ENCODE measurements at places on chromosomes 4 and X.

- DNase-seq: no peak
These were observed 109.3 kb downstream of the ASB9 start for GRCh38 chrX:15160558-15161095.

DNA sequence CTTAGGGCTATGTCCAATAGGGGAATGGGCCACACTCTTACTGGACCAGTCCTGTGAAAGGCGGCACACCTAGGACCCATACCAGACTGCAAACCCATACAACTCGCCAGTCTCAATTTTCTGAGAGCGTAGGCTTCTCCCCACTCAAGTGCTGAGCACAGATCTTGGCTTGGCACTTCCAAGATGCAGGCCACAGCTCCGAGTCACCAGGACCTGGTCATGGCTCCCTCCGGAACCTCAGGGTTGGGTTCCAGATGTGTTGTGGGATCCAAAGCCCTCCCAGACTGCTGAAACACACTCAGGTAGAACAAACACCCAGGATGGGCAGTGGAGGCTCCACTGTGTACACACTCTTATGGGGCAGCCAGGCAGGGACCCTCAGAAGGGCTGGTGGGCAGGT lies 103.3 kb downstream of the TMEM144 start:
- DNase-seq: no peak

- DNase-seq: no peak
These were observed 632.4 kb upstream of the BOD1L1 start for GRCh38 chr4:14259936-14260335.

DNA sequence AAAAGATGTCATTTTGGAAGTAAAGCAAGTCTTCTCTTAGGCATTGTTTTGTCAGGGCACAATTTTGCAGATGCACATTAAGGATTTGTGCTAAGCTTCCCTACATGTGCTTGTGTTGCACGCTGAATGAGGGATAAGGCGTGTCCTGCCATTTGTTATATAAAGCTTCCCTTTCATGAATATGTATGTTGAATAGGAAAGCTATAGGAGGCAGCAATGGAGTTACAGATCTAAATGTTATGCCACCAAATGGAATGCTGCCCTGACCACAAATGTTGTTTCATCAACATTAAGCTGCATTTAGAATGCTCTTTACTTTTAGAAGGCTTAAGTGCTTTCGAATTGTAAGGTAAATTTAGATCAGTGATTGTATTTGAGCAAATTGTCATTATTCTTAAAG lies 20.9 kb downstream of the SGMS2 start:
- DNase-seq: no peak

DNA sequence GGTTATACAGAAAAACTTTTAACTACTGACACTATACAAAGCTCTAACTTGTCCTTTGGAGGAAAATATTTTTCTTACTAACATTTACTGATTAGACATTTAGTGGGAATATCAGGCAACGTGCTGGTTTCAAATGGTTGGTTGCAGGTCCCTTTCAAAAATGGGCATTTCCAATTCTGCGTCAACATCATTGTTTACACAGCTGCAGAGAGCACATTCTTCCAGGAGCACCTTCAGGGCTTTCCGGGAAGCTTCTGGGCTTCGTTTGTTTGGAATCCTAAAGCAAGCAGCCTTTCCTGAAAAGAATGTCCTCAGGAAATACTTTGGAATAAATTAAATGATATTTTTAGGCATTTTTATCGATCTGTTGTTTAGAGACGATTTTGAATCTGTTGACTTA lies 289.7 kb downstream of the TRIML1 start:
- DNase-seq: no peak

DNA sequence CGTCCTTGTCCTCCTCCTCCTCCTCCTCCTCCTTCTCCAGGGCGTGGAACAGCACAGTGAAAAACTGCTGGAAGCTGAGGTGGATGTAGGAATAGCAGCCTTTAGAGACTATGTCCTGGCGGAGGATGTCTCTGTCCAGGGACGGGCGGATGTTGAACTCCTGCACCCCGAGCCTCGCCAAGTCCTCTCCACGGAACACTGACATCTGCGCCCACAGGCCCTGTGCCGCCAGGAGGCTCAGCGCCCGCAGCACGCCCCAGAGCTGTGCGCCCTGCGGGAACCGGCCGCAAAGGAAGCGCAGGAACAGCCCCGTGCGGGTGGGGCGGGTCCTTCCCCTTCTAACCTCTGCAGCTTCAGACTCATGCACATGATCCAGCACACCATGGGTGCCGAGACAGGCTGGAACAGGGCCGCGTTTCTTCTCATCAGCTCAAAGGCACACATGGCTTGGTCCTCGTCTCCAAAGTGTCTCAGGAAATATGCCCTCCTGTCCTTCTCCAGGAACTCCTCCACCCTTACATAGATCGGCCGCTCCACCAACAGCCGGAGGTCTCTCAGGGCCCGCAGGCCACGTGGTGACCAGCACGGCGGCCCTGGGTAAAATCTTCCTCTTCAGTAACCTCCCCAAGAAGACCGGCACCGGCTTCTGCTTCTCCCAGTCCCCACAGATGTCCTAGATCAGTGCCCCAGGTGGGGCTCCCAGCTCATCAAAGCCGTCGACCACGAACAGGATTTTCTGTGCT lies 1.2 kb downstream of the NLRP2B start:
- DNase-seq: no peak

DNA sequence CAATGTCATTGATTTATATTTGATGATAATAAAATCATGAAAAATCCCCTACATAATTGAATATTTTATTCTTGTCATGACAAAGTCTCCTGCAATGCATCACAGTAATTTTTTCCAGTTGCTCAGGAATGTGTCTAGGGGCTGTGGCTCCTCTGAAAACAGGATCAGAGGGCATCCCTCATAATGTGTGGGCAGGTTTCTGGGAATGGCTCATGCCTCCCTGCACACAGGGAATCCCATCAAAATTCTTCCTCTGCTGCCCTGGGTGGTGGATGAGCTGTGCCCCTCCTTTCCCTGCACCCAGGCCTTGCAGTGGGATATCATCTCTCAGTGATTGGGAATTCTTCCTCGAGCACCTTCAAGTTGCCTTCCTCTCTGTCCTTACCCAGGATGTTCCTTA lies 20.4 kb upstream of the PUDP start:
- no peak for DNase-seq

DNA sequence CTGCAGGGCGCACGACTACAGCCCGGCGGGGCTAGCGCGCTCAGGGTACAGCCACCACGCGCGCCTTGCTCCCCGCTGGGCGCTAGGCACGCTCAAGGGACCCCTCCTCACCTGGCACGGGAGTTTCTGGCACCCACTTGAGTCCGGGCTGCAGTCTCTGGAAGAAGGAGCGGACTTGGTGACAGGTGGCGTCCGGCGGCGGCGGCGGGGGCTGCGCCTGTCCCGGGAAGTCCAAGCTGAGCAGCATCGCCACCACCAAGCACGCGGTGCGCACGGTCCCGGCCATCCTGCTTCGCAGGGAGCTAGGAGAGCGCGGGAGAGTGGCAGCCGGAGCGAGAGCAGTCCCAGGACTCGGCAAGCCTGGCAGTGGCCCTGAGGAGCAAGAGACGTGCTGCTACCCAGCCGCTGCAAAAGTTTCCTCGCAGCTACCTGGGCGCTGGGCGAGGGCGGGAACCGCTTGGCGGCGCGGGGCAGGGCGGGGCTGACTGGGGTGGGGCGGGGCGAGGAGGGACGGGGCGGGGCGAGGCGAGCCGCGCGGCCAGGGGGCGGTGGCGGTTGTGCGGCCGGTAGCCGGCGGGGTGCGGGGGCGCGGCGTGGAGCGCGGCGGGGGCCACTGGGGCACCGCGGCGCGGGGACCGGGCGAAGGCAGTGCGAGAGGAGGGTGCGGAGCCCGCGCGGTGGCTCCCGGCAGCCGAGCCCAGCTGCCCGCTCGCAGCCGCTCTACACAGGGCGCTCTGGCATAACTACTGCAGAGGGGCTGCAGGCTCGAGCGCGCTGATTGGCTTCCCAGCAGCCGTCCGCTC lies at the start of gene GPC3:
GPC3 (minus strand) TSS at position 431 of the 803 bp plus-strand sequence.
- peak; percentile 5 for DNase-seq

GRCh38 chr4:145440292-145441007 lies 41.2 kb upstream of the SMAD1 start:
- DNase-seq: no peak

DNA sequence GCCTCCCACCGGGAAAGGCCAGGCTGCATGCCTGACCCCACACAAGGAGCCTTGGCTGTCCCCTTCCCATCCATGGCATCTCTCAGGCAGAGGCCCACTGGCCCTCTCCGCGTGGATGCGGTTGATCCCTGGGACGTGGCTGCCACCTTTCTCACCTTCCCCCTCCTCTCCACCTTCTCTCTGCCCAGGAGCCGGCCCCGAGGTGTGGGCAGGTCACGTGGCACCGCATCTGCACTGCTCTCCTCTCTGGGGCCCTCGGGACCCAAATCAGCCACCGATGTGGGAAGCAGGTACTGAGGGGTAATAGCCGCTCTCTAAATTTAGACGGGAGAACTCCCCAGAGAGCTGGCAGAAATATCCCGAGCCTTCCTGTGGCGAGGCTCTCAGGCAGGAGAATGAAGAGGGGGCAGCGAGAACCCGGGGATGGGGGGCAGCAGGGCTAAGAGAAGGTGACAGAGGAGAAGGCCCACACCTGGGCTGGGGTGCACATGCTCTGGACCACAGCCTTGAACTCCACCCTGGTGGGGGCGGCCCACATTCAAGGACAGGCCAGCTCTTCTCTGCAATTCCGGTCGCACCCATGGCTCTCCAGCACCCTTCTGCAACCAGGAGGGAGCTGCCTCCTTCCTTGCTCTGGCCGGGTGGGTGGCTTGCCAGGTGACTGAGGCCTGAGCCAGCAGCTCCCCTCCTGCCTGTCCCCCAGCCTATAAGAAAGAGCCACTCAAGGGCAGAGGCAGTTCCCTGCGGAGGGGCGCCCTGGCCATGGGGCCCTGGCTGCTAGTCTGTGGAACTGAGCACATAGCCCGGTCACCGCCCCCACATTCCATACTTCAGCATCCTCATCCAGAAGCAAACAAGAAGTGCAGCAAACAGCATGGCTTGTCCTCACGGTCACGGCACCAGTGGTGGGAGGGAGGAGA lies 9.6 kb upstream of the DUSP9 start:
- no peak for DNase-seq

DNA sequence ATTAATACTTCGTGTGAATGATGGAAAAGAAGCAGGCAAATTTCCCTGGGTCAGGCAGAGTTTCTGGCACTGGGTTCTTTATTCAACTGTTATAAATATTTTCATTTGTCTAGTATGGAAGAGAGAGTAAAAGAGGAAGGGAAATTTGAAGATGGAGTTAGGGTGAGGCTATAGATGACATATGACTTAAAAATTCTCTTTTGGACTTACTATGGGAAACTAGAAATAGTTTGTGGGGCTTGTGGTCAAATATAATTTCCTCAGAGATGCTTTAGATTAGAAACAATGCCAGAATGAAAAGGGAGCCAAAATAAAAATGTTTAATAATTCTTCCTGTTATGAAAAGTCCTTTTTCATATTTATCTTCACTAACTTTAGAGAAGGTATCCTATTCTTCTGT lies 103.2 kb downstream of the GC start:
- DNase-seq: no peak

GRCh38 chrX:121254336-121254735 lies 206.9 kb downstream of the GLUD2 start:
- no peak for DNase-seq

DNA sequence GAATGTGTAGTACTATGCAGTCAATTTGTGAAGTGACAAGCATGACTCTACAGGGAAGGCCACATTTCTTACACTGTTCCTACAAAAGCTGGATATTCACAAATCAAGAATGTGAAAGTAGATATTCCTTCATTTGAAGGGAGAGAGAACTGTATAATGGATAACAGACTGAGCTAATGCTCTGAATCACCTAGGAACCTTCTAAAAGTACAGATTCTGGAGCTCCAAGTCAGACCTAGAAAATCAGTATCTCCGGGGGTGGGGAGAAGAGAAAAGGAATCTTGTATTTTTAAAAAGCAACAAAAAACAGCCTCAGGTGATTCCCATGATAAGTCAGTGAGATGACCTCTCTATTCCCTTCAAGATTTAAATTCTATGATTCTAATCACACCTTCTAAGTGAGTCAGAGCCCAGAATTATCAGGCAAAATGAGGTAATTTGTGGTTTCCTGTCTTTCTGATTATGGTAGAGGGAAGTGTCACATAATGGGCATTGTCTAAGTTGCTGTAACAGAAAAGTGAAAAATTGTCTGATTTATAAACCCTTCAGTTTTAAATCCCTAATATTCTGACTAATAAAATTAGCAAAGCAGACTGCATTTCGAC lies 80.9 kb downstream of the IL21 start:
- DNase-seq: no peak

GRCh38 chr4:17335371-17335770 lies 176.5 kb downstream of the QDPR start:
- DNase-seq: no peak

DNA sequence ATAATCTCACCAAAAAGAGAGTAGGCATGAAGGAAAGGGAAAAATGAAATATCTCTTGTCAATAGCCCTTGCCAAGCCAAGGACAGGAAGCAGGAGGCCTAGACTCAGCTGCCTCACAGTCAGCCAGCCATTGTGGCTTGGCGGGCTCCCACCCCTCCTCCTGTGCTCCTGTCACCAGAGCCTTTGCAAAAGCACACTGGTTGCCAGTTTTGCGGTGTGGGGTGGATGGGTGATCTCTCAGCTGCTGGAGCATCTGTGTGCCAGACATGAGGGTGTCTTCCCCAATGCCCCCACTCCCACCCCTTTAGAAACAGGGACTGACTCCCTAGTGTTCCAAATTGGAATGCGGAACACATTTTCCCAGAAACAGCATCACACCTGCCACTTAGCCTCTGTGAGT lies 26.1 kb downstream of the ARHGEF6 start:
- DNase-seq: no peak

GRCh38 chr4:127525608-127526007 lies 107.1 kb upstream of the INTU start:
- DNase-seq: no peak

DNA sequence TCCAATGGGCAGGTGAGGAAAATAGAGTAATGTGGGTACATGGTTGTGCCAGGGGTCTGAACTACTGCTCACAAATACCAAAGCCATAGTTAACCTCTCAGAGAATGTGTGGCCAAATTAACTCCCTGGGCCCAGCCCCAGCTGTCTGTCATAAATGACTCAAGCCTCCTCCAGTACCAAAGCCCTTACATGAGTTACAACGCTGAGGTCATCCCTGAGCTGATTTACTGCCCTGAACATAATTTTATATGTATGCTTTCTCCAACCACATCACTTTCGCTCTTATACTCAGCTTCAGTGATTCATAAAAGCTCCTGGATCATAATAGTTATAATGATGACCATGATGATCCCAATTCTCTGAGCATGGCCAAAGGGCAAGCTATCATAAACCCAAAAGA lies 283.9 kb downstream of the NKX6-1 start:
- DNase-seq: no peak

DNA sequence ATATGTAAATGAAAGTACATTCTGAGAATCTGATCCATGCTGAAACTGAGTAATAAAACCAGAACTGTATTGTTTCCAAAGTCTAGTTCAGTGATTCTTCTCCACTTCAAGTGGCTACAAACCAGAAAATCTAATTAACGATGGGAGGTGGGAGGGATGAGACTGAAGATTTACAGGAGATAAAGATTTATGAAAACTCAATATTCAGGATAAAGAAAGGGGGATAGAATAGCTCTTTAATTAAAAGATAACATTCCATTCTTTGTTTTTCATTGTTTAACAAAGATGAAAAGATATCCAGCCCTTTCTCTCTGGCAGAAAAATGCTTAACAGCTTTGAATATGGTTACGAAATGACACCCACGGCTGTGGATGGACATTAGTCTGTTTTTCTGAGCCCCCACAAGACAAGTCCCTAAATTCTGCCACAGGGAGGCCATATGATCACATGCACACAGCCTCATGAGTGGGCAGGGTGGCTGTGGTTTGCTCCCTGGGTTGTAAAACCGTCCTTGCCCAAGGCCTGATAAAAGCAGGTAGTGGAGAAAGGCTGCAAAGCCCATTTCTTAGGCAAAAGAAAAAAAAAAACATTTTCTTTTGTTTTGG lies 36.4 kb downstream of the TMEM150C start:
- DNase-seq: no peak

- DNase-seq: no peak
These were observed 373.6 kb upstream of the MAGEB2 start for GRCh38 chrX:29841750-29842149.

Data from stimulated activated CD8-positive, alpha-beta memory T cell treated with anti-CD3 and anti-CD28 coated beads, Interleukin-12 subunit alpha, Interleukin-12 subunit beta, amount 100 ng/mL, for 4 hours (primary cell).